ENCODE measurements at places on chromosomes 3 and 15.

DNA sequence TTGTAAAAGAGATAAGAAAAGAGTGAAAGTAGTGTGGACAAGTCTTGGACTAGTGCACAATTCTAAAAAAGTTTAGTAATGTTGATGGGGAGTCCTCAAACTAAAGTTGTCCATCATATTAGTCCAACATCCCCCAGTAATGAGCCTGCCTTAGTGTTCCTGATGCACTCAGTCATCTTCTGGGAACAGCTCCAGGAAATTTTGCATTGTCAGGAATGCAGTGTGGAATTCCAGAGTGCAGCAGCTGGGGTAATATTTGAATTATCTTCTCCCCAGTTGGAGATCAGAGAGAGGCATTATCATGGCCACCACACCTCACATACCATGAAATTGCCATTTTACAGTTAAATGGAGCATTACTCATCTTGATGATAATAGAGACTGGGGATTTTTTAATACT lies 528.8 kb upstream of the NAALADL2 start:
- DNase-seq, result no peak

DNA sequence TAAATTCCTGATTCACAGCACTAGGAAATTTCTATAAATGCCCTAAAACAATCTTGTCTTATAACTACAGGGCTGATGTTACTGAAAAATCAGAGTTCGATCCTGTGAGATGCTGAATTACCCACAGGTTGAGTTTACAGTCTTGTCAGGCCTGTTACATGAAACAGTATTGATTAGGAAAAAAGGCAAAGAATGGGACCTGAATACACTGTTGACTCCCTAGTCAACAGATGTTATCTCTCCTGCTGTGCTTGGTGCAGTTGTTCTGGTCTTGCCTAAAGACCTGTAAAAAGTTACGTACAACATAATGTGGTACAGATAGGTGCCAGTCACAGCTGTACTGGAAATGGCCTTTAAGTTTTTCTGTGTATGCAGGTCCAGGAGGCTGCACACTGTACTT lies 91.4 kb upstream of the ASB14 start:
- DNase-seq, result no peak

GRCh38 chr3:155326244-155326643 lies 32.8 kb upstream of the STRIT1 start:
- DNase-seq, result no peak

- DNase-seq, result no peak
Observed at GRCh38 chr3:124425972-124426371, 304.3 kb upstream of the UMPS start.

DNA sequence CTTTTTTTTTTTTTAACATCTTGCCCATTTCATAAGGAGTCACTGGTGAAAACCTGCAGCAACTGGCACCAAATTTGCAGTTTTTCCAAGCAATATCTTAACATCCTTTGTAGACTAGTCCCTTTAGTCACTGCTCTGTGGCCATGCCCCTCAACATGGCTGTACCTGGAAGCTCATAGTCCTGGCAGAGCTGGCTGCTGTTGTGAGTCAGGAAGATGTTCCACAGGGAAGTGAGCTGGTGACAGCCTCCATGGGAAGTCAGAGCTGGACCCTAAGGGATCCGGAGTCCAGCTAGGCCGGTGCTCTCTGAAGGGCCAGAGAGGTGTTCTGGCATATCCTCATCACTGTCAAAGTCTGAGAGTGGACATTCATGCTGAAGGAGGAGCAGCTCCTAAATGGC lies 99.3 kb upstream of the ZBED2 start:
- DNase-seq, result no peak

DNA sequence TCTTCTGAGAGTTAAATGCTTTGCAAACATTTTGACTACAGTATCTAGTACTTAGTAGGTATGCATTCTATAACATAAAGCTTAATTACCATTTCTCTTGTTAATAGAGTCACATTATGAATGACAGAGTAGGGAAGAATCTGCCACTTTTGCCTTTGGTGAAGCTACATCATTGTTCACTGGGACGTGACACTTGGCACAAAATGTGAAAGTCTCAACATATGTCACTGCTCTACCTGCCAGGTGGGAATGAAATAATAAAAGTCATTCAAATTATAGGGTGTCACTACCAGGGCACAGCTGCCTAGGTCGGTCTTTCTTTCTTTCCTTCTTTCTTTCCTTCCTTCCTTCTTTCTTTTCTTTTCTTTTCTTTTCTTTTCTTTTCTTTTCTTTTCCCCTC lies 17.6 kb downstream of the GPR87 start:
- no peak for DNase-seq

DNA sequence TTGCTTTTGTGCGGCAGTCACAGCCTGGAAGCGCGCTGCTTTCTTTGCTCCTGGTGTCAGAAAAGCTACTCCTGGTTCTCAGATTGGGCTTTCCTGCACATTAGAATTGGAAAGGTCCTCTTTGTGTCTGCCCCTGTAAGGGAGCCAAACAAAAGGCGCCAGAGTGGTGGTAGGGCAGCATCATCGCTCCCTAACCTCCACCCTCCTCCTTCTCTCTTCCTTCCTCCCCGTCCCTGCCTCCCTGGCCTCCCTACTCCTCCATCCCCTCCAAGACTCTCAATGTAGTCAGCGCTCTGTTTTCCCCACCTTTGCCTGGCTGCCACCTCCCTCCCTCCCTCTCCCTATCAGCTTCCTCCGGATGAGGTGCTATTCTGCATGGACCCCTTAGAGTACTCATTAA lies 65.3 kb downstream of the SH3GL3 start:
- no peak for DNase-seq

GRCh38 chr3:145519398-145520047 lies 641.5 kb downstream of the PLOD2 start:
- DNase-seq, result no peak

DNA sequence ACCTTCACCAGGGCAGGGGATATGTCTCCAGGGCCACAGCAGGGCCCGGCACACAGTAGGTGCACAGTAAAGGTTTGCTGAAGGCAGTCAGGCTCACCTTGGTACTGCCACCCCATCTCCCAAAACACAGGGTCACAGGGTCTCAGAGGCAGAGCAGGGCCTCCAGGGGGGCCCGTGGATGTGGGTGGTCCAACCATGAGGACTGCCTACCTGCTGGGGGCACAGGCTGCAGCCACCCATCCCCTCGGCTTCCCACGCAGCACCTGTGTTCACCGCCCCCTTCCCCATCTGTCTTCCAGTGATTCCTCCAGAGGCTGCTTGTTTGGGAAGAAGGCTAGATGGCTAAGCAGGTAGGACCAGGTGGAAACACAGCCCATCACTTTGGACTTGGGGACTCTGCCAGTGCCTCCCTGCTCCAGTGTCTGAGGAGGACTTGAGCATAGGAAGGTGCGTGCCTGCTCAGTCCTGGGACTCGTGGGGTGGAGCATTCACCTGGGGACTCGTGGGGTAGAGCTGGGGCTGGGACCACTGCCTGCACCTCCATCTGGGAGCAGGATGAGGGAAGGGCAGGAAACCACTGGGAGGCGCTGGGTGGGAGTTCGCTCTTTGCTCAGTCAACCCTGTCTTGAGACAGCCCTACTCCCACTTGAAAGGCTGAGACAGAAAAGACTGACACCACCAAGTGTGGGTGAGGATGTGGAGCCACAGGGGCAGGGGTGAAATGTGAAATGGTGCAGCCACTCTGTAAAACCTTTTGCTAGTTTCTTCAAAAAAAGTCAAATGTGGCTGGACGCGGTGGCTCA lies 18.8 kb upstream of the PLXND1 start:
- DNase-seq, result no peak

GRCh38 chr3:77052051-77052501 lies 12.2 kb downstream of the ROBO2 start:
- peak; percentile 22 for DNase-seq

DNA sequence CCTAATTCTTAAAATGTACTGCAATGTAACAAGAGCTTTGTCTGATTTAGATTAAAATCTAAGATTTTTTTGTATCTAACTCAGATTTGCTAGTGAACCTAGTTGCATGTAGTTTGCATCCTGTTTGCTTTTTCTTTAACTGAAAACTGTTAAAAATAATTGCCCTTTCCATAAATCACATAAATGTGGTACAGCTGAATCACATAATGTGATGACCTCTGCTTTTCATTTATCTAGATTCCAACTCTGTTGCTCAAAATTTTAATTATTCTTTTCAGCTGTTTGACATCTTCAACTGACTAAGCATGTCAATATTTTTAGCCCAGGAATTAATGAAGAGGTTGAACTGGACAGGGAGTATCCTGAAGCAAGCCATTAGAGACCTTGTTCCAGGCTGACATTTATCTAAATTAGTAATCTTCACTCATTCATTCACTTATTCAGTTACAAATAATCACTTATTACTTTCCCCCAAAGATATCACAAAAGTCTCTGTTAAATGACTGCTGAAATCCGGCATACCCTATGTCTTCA lies 101.9 kb upstream of the PLXND1 start:
- DNase-seq, result no peak

- DNase-seq, result no peak
Observed at GRCh38 chr3:58577269-58577821, at the start of gene FAM107A. TSS of gene FAM107A (minus strand) at chr3:58577391. CDS start at chr3:58569860, 7,531 bp downstream.

GRCh38 chr3:137866933-137867332 lies 102.8 kb downstream of the SOX14 start:
- DNase-seq, result no peak

GRCh38 chr15:95454403-95455262 lies 875.9 kb upstream of the NR2F2 start:
- DNase-seq, result no peak

- DNase-seq, result peak; percentile 15
Observed at GRCh38 chr3:135083179-135083578, 288.1 kb downstream of the EPHB1 start.

DNA sequence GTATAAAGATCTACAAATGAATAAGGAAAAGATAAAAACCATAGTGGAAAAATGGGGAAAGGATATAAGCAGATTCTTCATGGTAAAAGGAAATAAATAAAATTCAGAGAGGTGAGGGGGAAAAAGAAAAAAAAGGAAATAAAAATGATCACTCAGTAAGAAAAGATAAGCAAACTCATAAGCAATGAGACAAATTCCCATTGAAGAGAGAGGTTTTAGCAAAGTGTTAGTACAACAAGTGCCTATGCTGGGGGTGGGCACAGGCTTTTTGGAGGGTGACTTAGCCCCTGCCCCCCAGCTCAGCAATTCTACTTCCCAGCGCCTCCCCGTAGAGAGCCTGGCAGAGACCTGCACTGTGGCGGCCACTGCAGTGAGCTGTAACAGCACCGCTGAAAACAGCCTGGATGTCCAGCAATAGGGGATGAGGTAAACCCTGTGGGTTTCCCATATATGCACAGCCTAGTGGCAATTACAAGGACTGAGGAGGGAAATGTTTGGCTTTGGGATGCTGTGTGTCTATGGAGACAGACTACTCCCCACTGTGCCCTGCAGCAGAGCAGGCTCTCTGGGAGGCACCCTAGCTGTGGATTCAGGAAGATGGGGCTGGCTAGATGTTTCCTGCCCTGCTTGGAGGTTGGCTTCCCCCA lies 23.7 kb upstream of the SFMBT1 start:
- DNase-seq, result no peak

- no peak for DNase-seq
Observed at GRCh38 chr3:73447111-73447510, 177.6 kb downstream of the PDZRN3 start.

- DNase-seq, result no peak
Observed at GRCh38 chr15:84871428-84871985, 13.0 kb upstream of the SLC28A1 start.

DNA sequence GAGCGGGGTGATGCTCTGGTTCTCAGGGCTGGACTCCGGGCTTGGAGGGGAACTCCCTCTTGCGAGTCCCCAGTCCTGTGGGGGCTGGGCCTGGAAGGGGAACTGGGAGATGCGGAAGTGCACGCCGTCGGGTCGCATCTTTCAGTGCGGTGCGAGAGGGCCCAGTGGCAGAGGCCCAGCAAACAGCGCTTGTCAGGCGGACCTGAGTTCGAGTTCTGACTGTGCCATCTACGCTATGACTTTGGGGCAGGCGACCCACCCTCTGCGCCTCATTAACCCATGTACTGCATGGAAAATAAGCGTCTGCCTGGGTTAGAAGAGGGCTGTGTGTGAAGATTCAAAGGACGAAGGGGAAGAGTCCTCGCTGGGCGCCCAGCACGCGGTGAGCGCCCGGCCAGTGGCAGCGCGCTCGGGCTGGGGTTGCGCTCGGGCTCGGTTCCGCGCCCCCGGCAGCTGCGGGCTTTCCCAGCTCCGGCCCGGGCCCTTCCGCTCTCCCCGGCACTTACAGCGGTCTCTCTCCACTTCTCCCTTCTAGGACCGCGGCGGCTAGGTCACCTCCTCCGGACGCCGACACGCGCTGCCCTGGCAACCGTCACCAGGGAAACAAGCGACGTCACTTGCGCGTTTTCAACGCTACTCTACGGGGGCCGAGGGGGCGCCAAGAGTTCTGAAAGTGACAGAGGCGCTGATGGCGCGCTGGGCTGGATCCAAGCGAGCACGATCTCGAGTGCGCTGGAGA lies at the start of gene CCDC13:
CCDC13 (minus strand) TSS at position 584 of the 739 bp plus-strand sequence. CDS start 14,908 bp downstream, outside the sequence.
- peak; percentile 77 for DNase-seq

- no peak for DNase-seq
Observed at GRCh38 chr3:20811631-20812030, 625.6 kb upstream of the SGO1 start.

GRCh38 chr15:44490622-44491021 lies 46.3 kb upstream of the EIF3J start:
- no peak for DNase-seq

- peak; percentile 6 for DNase-seq
Observed at GRCh38 chr3:22089284-22089683, 338.3 kb upstream of the ZNF385D start.

DNA sequence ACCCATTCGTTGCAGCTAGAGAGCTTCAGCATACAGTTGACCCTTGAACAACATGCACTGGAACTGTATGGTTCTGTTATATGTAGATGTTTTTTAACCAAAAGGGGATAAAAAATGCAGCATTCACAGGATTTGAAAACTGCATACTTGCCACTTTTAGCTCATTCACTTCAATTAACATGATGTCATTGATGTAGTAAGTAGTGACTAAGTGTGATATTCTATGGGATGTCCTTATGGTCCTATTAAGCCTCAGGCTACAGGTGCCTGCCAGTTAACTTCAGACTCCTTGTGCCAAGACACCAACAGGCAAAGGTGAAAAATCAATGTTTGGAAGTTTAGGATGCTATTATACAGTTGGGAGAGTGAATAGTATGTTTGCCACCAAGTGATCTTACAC lies 553.6 kb upstream of the NECTIN3 start:
- DNase-seq, result no peak

- DNase-seq, result no peak
Observed at GRCh38 chr3:150000641-150001040, 29.9 kb upstream of the PFN2 start.

DNA sequence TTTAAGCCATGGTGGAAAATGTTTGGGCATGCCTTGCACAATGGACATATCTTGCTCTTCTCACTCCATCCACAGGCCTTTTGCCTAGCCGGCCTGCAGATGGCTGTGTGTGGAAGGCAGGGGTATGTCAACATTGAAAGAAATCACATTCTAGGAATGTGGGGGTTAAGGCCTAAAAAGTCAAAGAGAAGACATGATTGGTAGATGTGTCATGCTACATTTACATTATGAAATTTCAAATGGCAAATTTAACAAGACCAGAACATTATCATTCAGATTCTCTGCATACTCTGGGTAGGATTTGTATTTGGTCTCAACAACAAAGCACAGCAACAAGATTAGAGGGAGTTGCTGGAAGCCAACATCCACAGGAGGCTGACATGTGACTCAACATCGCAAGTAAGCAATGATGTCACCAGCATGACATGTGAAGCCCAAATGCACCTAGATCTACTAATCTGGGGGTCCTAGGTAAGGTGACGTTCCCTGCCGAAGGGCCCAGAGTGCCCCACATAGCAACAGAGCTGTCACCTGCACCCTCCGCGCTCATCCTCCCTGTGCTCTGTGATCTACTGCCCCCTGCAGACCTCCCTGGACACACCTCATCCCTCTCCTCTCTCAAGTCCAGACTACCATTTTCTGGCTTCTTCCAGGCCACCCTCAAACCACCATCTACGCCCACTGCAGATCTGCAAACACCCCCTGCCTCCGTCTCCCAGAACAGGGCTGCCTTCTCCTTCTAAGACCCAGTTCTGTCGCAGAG lies 39.4 kb downstream of the CLDN18 start:
- DNase-seq, result no peak
